ENCODE measurements at places on chromosomes 1 and 21.

- DNase-seq: no peak
Measured at GRCh38 chr21:32015461-32016139, 142.8 kb downstream of the HUNK start.

DNA sequence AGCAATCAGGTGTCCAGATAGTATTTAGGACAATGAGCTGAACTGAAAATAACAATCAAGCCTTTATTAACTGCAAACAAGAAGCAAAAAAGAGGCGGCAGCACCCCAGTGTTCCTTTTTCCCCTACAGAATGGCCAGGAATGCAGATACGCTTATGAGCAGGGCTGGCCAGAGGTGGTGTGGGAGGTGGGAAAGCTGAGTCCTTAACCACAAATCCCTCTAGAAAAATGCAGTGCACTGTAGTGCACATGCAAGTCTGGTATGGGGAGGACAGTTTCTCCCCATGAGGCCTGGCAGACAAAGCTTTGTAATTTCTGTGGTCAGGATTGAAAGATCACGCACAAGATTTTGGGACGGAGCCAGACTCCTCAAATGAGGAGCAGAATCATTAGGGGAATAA lies 10.7 kb upstream of the IFNAR1 start:
- DNase-seq: no peak

DNA sequence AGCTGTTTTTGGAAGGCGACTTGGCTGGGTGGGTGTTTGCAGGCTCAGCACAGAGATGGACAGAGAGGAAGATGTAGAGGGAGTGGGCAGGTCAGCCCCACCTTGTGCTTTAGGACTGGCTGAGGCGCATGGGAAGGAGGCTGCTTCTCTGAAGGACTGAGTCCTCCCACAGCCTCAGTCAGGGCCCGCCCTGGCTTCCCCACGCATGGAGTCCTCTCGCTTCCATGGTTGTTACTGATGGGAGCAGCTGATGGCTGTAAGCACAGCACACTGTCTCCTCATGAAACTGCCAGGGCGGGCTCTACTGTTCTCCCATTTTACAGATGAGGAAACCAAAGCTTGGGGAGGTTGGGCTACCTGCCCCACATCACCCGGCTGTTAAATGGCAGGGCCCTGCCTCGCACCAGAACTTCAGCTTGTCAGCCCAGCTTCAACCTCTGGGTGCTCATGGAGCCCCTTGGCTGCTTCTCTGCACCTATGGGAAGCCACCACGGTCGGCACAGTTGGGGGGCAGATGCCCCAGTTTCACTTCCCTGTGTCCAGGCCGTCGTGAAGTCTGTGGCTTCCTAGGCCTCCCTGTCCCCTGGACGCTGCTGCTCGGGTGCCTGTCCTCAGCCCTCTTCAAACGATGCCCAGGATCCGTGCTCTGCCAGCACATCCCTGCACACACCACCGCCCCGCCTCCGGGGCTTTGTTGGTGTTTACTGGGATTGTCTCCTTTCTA lies 2.4 kb downstream of the TMEM201 start:
- DNase-seq: no peak

GRCh38 chr1:26259578-26259977 lies 20.3 kb upstream of the SH3BGRL3 start:
- DNase-seq: no peak

GRCh38 chr21:36552434-36552785 lies 72.5 kb upstream of the CLDN14 start:
- no peak for DNase-seq
